Activated CD8-positive, alpha-beta memory T cell treated with anti-CD3 and anti-CD28 coated beads for 48 hours (primary cell): ENCODE measurements at places on chromosomes 2 and 18.

DNA sequence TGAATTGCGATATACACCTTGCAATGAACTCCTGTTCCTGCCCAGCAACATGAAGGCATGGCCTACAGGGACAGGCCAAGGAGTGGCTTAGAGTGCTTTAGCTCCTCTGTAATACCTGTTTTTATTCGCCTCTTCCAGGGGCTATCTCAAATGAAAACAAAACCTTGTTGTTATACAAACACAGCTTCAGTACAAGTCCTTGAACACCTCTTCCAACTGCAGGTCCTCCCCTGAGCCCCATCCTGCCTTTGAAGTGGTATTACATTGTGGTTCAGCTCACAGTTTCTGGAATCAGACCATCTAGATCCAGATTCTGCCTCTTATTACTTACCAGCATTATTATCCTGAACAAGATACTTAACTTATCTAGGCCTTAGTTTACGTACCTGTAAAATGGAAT, 83.0 kb upstream of the HNRNPA3 start:
- DNase-seq, result no peak

- no peak for DNase-seq
These were observed 88.1 kb upstream of the ZEB2 start for GRCh38 chr2:144607891-144608521.

DNA sequence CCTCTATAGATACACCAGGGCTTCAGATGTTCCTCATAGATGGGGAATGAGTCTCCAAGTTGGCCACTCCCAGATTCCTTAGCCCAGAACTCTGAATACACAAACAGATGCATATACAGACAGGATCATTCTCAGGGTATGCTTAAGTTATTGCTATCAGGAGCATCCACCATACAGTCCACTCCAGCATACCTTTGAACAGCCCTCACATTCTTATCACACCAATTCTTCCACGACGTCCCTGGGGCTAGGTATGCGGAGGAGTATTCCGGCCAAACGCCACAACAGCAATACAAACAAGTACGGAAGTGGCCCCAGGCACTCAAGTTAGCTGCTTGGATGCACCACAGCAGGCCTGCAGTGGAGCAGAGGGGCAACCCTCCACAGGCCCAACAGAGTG, 312.5 kb upstream of the CHAC2 start:
- DNase-seq, result no peak

DNA sequence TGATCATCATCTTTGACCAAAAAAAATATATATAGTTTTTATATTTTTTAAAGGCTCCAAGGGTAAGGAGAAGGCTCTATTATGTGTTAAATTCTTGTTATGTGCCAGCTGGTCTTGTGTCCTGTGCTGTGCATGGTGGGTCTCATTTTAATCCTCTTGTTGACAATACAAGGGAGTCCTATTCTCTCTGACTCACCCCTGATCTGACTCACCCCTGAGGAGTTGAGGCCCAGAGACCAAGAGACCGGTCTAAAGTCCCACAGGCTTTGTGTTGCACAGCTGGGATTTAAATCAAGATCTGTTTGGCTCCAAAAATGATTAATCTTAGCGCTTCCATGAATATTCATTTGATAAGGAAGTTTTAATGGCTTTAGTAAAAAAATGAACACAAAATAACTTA, 25.7 kb downstream of the MC2R start:
- DNase-seq, result no peak

- DNase-seq, result no peak
These were observed 16.5 kb downstream of the BIN1 start for GRCh38 chr2:127090281-127091120.

- DNase-seq, result no peak
These were observed 32.3 kb downstream of the CYP26B1 start for GRCh38 chr2:72115110-72116080.
